ENCODE measurements at places on chromosomes 2 and 18.

GRCh38 chr2:190574169-190574568 is 39.6 kb upstream of the NEMP2 start:
- no peak for DNase-seq

GRCh38 chr18:64202863-64203262 is 54.0 kb upstream of the LINC00305 start:
- no peak for DNase-seq

- DNase-seq = no peak
Measured at GRCh38 chr2:133124446-133124845, 443.8 kb downstream of the NCKAP5 start.

DNA sequence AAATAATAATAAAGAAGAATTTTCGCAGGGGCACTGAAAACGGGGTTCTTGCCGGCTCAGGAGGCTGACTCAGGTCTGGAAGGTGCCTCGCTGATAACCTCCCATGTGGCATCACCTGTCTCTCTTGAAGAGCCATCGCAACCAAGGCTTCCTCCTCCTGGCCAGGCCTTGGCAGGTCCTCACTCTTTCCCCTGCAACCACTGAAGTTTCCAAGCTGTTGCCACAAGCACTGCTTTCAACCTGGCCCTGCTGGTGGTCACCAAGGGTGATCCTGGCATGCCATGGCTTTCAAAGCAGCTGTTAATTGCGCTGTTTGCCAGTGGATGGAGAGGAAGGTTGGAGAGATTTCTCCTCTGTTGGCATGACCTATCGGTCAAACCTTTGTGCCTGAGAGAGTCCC is 163.6 kb upstream of the COPS8 start:
- no peak for DNase-seq

- DNase-seq = no peak
Measured at GRCh38 chr2:21314322-21314835, 190.6 kb downstream of the TDRD15 start.

GRCh38 chr2:129331638-129332037 is 647.8 kb upstream of the RAB6C start:
- no peak for DNase-seq

DNA sequence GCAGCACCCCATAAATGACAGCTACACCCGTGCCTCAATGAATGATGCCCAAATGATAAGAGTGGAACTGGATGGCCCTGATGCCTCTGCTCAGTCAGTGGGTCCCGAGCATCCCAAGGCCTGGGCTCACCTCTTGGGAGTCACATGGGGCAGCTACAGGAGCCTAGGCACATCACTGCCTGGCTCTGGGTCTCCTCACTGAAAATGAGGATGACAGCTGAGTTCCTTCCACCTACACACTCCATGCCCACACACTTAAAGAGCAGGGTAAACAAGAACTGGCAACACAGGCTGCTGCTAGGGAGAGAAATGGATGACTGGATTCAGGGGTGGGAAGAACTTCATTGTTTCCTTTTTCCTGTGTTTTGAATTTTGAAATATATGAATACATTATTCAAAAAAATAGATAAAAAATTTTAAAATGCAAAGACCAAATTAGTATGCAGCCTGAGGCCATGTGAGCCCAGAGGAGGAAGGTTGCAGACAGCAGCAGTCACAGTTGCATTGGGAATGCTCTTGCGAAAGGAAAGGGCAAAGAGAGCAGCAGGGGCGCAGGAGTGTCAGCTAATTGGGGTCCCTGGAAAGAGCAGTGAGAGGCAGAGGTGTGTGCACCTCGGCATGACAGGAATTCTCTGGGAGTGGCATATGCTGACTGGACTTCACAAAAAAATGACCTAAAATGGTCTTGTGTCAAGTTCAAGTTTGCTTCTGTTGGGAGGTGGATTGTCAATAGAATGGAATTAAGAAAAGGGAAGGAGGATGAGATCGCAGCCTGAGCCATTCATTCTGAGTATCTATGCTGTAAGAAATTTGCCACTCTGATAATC is 327.1 kb downstream of the CELF4 start:
- DNase-seq = no peak
